ENCODE measurements at places on chromosomes 2 and 18. TPM values are rescaled to one million over a fixed set of nuclear protein-coding genes. Genes with fewer than 3 reads are reported as not detected.

The CCDC102B gene
- total RNA-seq = 1.6 TPM

The SCG2 gene
- total RNA-seq = not detected

The ZNF385B gene
- total RNA-seq = not detected

The GALR1 gene
- not detected for total RNA-seq

The TMEM18 gene
- total RNA-seq = 32.6 TPM

The VIT gene
- not detected for total RNA-seq

Measured in activated naive CD8-positive, alpha-beta T cell treated with anti-CD3 and anti-CD28 coated beads for 36 hours (primary cell).